Activated CD4-positive, alpha-beta T cell treated with anti-CD3 and anti-CD28 coated beads for 36 hours (primary cell): ENCODE measurements at places on chromosomes 13 and 19. TPM values are rescaled to one million over a fixed set of nuclear protein-coding genes. Genes with fewer than 3 reads are reported as not detected.
A peak's percentile ranks its signal among the peaks of the same experiment; 100 is the strongest.

- no peak for DNase-seq
These were observed 263.5 kb downstream of the GPC5 start for GRCh38 chr13:91661692-91662490.

GRCh38 chr19:6906559-6907060 lies 19.2 kb downstream of the ADGRE1 start:
- DNase-seq = no peak

The TTC9B gene
- total RNA-seq = not detected

The CD22 gene
- 3.5 TPM for total RNA-seq

- peak; percentile 53 for DNase-seq
These were observed 4.3 kb upstream of the RLN3 start for GRCh38 chr19:14023404-14024235.

DNA sequence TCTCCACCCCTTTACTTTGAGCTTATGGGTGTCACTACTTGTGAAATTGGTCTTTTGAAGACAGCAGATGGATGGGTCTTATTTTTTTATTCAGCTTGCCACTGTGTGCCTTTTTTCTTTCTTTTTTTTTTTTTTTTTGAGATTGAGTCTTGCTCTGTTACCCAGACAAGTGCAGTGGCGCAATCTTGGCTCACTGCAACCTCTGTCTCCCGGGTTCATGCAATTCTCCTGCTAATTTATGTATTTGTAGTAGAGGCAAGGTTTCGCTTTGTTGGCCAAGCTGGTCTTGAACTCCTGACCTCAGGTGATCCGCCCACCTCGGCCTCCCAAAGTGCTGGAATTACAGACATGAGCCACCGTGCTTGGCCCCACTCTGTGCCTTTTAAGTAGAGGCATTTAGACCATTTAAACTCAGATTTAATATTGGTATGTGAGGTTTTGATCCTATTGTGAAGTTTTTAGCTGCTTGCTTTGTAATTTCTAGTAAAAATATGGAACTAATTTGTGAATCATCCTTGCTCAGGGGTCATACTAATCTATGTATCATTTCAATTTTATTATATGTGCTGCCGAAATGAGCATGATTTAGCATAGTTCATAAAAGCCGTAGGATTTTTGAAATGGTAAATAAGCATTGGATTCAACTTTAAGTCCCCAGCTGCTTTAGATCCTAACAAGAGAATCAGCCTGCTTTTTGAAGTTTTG lies 584.5 kb downstream of the SLITRK1 start:
- no peak for DNase-seq

The CHAF1A gene
- 77.0 TPM for total RNA-seq

- DNase-seq = peak; percentile 59
These were observed 9.5 kb upstream of the TYK2 start for GRCh38 chr19:10389863-10390262.

DNA sequence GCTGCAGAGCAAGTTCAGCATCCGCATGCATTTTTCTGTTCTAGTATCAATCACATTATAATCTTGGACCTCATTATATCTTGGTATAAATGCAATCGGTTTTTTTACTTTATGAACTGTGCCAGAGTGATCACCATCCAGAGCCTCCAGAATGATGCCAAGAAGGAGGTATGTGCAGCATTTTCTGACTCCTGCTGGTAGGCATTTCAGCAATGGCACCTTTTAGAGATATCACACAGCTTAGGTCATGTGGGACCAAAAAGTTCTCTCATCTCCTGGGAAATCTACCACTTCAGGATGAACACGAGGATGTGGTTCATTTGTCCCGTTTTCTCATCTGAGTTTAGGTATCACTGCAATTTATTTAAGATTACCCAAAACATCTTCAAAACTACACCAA lies 220.4 kb downstream of the VWA8 start:
- no peak for DNase-seq

The LRP3 gene
- total RNA-seq = 0.37 TPM

The ELANE gene
- not detected for total RNA-seq

GRCh38 chr13:105785436-105785835 lies 750.0 kb downstream of the EFNB2 start:
- no peak for DNase-seq

The FXYD5 gene
- total RNA-seq = 358 TPM

DNA sequence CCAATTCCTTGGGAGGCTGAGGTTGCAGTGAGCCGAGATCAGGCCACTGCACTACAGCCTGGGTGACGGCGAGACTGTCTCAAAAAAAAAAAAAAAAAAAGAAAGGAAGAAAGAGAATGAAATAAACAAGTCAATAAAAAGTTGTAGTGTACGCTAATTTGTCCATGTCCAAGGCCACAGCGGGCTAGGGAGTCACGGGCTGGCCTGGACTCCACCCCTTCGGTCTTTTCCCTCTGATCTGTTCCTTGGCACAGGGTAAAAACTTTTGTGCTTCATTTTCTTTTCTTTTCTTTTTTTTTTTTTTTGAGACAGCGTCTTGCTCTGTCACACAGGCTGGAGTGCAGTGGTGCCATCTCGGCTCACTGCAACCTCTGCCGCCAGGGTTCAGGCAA lies 19.4 kb upstream of the MKNK2 start:
- DNase-seq = no peak

The VSTM1 gene
- not detected for total RNA-seq

- DNase-seq = no peak
These were observed 87.3 kb downstream of the DNAJC15 start for GRCh38 chr13:43110658-43111057.

The DCT gene
- total RNA-seq = 0.14 TPM

GRCh38 chr19:35712567-35713505 lies 5.0 kb upstream of the KMT2B start:
- peak; percentile 92 for DNase-seq

GRCh38 chr13:39913928-39914327 lies 258.5 kb downstream of the COG6 start:
- no peak for DNase-seq
